ENCODE measurements at places on chromosomes 4 and X.

- DNase-seq = no peak
Measured at GRCh38 chr4:99518601-99519295, 7.9 kb downstream of the C4orf17 start.

GRCh38 chrX:132114607-132115006 is 13.2 kb downstream of the FRMD7 start:
- no peak for DNase-seq

- no peak for DNase-seq
Measured at GRCh38 chrX:153935326-153935851, 552 bp upstream of the NAA10 start.

- no peak for DNase-seq
Measured at GRCh38 chr4:174870311-174870710, 41.3 kb upstream of the GLRA3 start.

DNA sequence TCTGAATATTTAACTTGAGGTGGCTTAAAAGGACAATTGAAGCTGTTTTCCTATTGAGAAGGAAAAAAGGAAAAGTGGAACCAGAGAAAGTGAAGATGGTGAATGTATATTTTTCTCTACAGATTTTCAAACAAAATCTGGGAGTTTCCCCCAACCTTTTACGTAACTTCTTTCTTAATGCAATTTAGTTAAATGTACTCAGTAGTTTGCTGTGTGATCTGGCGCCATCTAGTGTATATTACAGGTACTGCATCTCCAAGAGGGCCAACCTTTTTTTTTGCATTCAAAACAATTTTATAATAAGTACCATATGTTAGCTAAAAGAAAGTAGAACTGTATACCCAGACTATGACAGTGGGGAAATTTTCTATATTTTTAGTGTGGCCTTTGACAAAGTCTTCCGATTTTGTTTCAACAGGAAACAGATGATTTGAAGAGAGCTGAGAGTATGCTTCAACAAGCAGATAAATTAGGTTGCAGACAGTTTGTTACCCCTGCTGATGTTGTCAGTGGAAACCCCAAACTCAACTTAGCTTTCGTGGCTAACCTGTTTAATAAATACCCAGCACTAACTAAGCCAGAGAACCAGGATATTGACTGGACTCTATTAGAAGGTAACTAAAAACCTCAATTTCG is 82.0 kb downstream of the PLS3 start:
- DNase-seq = no peak
